ENCODE measurements at places on chromosomes 3 and 15. TPM values are rescaled to one million over a fixed set of nuclear protein-coding genes. Genes with fewer than 3 reads are reported as not detected.

DNA sequence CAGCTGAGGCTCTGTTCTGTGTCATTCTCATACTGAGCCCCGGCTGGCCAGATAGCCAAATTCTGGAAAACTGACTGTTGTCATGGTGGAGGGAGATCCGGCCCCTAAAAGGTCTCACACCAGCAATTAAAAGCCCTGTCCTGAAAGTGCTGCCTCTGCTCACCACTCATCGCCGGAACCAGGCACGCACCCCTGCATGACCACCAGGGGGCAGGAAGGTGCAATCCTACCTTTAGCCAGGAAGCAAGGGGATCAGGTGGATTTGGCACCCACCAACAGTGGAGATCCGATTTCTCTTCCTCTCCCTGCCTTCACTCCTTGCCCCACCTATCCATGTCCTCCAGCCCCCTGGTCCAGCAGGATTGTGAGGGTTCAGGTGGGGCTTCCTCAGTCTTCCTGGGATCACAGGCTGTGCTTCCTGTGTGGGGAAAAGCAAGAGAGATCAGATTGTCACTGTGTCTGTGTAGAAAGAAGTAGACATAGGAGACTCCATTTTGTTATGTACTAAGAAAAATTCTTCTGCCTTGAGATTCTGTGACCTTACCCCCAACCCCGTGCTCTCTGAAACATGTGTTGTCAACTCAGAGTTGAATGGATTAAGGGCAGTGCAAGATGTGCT is 16.1 kb upstream of the CACNA2D2 start:
- DNase-seq, result peak; percentile 28

ATP10A gene
- total RNA-seq, result not detected

GRCh38 chr3:140359233-140359995 is 318.4 kb upstream of the TRIM42 start:
- DNase-seq, result no peak

RPP14 gene
- 18.2 TPM for total RNA-seq

CDHR4 gene
- total RNA-seq, result 0.48 TPM

SCG5 gene
- 3.1 TPM for total RNA-seq

- DNase-seq, result peak; percentile 50
These were observed 367.9 kb upstream of the PROK2 start for GRCh38 chr3:72152551-72153476.

DNA sequence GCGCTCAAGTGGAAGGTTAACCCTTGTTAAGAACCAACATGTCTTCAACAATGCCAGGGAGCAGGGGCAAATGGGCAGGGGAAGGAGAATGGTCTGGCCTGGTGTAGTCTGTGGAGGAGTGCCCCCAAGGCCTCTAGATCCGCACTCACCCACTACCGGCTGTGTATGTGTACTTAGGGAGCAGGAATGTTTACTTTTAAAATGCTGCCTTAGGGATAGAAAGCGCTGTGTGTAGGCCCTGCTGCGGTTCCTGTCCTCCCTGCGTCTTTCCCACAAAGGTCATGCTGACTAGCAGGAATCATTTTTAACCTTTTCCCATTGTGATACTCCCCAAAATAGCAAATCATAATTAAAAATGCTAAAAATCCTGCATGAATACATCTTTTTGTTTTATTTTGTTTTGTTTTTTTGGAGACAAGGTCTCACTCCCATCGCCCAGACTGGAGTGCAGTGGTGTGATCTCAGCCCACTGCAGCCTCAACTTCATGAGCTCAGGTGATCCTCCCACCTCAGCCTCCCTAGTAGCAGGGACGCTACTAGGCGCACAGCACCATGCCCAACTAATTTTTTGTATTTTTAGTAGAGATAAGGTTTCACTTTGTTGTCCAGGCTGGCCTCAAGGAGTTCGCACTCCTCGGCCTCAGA is 35.9 kb upstream of the CEMIP start:
- DNase-seq, result no peak

PRR20G gene
- total RNA-seq, result not detected

GRCh38 chr3:62688812-62689211 is 186.4 kb downstream of the CADPS start:
- no peak for DNase-seq

GRCh38 chr15:80490431-80490990 is 86.3 kb downstream of the ARNT2 start:
- no peak for DNase-seq

DNA sequence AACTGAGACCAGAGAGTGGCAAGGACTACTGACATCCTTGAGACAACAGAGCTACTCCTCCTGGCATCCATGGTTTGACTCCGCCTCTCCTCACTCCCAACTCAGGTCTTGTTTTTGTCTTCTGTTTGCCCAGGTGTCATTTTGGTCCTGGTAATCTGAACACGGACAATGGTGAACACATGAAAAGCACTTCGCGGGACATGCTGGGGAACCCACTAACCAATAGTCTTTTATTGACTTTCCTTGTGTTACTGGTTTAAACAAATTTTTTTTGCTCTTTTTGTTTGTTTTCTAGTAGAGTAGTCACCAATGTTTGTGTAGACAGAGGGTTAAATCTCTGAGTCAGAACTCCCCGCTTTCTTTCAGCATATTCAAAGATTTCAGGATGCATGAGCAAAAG is 38.4 kb downstream of the LARP6 start:
- no peak for DNase-seq

MANF gene
- 106 TPM for total RNA-seq

DNA sequence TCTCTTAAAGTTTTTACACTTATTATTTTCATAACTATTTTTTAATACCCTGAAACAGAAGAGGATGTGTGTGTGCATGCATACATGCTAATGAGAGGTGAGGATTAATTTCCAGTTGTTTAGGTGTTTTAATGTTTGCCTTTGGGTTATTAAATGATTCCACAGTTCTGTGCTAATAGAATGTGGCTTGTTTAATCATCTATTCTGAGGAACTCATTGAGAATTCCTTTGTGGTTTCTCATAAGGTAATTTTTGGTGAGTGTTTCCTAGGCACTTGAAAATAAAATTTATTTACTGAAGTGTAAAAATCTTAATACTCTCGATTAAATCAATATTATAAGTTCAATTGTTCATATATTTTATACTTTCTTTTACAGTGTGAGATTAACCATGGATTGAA is 38.0 kb downstream of the STAC start:
- DNase-seq, result no peak

- peak; percentile 26 for DNase-seq
These were observed 30.9 kb downstream of the MGLL start for GRCh38 chr3:127791221-127791913.

APOD gene
- 0.50 TPM for total RNA-seq

VPS8 gene
- total RNA-seq, result 42.3 TPM

CDCP1 gene
- total RNA-seq, result 0.13 TPM

C3orf20 gene
- 0.17 TPM for total RNA-seq

- no peak for DNase-seq
These were observed 62.7 kb downstream of the SSUH2 start for GRCh38 chr3:8581806-8582445.

GRCh38 chr3:51673181-51673801 is 2.2 kb downstream of the TEX264 start:
- DNase-seq, result peak; percentile 52

WDR53 gene
- total RNA-seq, result 23.1 TPM

- DNase-seq, result no peak
These were observed 90.7 kb upstream of the IQSEC1 start for GRCh38 chr3:13163848-13164382.

C3orf85 gene
- not detected for total RNA-seq

Measured in A673 (cell line).